Renal cortical epithelial cell (primary cell): ENCODE measurements at places on chromosomes 1 and 21.
A peak's percentile ranks its signal among the peaks of the same experiment; 100 is the strongest.

GRCh38 chr1:98323388-98323787 lies 338.1 kb upstream of the SNX7 start:
- DNase-seq, result peak; percentile 63

DNA sequence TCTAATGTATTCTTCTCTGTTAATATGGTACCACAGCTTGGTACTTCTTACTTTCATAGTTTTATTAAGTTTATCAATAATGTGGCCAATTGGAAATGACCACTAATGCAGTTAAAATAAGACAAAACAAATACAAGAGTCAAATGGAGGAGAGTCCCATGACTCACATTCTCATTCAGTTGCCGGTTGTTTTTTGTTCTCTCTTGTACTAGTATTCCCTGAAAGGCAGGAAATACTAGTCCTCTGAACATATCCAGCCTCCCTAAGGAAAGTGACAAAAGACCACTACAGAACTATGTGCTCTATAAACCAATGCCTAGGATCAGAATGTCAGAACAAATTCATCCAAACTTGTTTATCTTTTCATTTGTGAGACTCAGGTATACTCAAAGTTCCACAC lies 165.2 kb upstream of the SAMSN1 start:
- DNase-seq, result no peak

- no peak for DNase-seq
Observed at GRCh38 chr1:69076631-69077030, 491.1 kb upstream of the LRRC7 start.

- DNase-seq, result peak; percentile 93
Observed at GRCh38 chr1:14970115-14970798, 183.3 kb upstream of the TMEM51 start.

- no peak for DNase-seq
Observed at GRCh38 chr1:26016953-26017545, 4.5 kb upstream of the EXTL1 start.

DNA sequence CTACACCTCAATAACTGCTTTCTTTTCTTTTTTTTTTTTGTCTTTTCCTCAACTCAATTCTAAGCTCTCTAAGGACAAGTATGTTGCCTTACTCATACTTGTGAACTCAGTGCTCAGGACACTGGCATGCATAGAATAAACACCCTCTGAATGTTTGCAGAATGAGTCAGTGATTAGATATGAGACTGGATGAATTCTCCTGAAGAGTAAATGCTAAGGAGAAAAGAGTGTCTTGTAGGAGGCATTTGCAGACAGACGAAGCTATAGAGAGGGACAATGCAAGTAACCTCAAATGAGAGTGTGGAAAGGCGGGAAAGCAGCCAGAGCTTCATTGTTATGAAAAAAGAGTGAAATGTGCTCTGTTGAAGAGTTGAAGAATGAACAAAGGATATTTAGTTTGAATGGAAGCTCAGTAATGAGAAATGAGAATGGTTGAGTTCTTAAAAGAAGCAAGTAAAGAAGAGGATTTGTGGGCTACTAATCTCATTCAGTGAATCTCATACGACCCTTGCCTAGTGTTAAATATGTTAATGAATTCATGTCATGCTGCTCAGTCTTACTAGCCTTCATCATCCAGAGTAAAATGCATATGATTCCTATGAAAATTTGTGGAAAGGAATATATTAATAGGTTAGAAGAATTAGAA lies 166.1 kb upstream of the DPYD start:
- DNase-seq, result peak; percentile 99

- DNase-seq, result no peak
Observed at GRCh38 chr1:24498589-24498988, 4.0 kb upstream of the RCAN3 start.

- peak; percentile 53 for DNase-seq
Observed at GRCh38 chr1:15620155-15620545, 2.9 kb downstream of the DDI2 start.

GRCh38 chr1:86356247-86356646 lies 39.9 kb downstream of the ODF2L start:
- no peak for DNase-seq

DNA sequence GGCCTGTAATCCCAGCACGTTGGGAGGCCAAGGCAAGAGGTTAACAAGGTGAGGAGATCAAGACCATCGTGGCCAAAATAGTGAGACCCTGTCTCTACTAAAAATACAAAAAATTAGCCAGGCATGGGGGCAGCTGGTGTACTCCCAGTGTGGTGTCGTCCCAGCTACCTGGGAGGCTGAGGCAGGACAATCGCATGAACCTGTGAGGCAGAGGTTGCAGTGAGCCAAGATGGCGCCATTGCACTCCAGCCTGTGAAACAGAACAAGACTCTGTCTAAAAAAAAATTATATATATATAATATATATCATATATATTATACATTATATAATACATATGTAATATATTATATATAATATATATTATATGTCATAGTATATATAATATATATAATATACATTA lies 249.2 kb upstream of the TPTE start:
- DNase-seq, result peak; percentile 46

DNA sequence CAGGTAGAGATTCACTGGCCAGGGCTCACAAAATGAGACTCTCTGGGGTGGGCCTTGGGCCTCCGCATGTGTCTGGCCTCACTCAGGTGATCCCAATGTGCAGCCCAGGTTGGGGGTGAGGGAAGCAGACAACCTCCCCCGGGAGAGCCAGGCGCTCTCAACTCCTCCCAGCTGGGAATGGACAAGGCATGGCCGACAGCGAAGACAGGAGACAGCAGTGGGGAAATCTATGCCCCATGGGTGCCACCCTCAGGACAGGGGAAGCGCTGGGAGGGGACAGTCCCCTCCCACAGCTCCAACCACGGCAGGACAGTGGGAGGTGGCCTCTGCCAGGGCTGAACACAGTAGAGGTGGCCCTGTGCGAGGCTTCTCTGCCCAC lies 47.7 kb downstream of the PRDM15 start:
- no peak for DNase-seq

- DNase-seq, result no peak
Observed at GRCh38 chr21:28086861-28087581, 905.7 kb downstream of the LTN1 start.

DNA sequence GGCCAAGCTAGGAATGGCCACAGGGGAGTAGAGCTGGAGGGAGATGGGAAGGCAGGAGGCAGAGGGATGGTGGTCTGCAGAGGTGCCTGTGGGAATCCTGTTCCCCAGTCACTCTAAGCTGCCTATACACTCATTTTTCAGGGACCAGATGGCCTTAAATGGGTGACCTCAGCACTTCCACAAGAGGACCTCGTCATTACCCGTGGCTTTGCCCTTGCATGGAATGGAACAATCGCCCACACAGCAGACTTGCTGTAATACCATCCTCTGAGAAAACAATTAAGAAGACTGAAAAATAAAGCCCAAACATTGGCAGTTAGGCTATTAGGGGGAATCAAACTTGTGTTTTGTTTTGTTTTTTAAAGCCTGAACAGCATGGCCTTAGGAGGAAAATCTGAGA lies 12.9 kb upstream of the TNN start:
- no peak for DNase-seq

DNA sequence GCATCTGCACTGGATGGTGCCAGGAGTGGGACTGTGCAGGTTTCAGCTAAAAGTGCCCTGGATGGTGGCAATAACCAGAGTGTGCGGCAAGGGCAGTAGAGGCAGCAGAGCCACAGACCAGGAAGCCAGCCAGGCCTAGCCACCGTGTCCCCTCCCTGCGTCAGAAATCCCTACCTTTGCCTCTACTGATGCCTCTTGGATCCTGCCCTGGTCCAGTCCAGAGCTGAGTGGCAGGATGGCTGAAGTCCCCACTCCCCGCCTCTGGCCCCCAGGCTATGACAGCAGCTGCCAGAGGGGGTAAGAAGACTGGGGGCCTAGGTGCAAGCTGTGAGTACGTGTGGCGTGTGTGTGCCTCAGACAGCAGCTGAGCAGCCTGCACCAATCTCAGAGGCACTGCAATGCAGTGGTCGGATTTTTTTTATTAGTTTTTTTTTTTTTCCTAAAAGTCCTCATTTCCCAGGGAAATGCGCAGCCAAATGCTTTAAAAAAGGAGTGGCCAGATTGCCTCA lies 51.9 kb downstream of the SYT2 start:
- DNase-seq, result no peak

DNA sequence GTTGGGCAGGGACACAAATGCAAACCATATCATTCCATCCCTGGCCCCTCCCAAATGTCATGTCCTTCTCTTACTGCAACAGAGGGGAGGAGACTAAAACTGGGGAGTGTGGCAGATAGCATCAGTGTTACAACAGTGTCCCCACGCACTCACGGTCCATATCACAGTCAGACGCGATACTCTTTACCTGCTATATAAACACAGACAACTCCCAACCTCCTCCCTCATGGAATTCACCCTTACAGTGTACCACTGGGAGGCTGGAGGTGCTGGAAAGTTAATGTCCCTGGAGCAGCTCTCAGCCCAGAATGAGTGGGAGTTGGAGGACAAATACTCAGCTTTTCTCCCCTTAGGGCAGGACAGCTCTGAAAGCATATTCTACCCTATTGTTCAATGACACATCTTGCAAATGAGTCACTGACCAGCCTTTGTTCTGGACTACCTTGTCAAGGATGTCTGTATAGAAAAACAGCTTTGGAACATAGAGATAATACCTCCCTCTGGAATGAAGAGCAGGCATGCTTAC lies 445.9 kb downstream of the SETD4 start:
- DNase-seq, result peak; percentile 86

DNA sequence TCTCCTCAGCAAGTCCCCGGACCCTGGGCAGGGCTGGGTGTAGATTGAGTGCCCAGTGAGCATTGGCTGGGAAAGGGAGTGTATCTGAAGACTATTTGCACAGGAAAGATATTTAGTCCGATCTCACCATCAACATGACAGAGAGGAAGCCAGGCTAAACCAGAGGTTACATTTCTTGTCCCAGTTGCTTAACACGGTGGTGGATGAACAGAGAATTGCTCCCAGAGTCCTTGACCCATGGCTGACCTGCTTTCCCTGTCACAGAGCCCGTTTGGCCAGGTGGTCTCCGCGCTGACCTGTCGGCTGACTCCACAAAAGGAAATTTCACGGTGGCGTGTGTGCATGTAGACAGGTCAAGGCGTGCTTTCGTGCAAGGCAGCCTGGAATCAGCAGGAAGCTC lies 83.5 kb downstream of the BEND5 start:
- no peak for DNase-seq

- DNase-seq, result peak; percentile 86
Observed at GRCh38 chr1:24384251-24385090, 29.1 kb downstream of the STPG1 start.

DNA sequence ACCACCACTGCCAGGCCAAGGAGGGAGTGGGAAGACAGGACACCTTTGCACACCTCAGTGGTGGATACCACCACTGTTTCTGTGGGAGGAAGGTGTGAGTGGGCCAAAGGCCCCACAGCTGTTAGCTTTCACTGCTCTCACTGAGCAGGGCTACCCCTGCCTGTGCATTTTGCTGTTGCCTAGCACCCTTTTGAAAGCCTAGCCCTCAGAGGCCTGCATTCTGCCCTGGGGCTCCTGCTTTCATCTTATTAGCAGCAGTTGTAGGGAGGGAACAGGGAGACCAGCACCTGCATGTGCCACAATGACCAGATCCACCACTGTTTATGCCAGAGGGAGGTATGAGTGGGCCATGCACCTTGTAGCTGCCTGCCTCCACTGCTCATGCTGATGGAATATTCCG lies 110.9 kb upstream of the C21orf91 start:
- no peak for DNase-seq

DNA sequence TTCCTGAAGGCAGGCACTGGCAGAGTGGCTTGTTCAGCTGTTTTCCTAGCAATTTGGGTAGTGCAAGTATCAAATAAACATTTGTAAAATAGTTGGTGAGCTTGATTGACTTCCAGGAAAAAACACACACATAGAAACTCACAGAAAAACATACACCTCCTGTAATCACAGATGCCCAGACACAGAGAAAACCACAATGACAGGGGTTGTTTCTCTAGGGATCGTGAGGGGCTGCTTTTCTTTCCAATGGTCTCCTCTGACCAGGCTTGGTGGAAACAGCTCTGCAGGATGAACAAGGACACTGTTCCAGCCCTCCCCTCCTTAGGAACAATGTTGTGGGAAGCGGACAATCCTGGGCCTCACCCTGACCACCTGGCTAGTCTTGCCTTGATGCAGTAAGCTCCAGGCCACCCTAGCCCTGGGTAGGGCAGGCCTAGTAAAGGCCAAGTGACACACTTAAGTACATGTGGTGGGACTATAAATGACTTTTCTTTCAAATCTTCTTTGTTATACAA lies 142.5 kb upstream of the HMGB4 start:
- no peak for DNase-seq

DNA sequence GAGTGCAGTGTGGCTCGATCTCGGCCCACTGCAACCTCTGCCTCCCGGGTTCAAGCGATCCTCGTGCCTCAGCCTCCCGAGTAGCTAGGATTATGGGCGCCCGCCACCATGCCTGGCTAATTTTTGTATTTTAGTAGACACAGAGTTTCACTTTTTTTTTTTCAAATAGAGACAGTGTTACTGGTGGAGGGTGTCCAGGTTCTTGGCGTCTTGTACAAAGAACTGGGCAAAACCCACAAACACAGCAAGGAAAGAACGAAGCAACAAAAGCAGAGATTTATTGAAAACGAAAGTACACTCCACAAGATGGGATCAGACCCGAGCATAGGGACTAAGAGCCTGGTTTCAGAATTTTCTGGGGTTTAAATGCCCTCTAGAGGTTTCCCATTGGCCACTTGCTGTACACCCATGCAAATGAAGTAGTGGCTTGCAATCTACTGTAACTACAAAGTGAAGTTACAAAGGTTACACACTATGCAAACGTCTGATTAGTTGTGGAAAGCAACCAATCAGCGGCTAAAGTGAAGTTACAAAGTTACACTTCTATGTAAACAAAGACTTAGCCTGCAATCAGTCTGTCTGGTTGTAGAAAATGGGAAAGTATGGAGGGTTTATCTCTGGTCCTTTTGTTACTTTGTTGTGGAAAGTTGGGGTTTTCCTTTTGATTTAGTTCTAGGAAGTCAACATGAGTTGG lies 199.1 kb downstream of the DYRK1A start:
- no peak for DNase-seq

GRCh38 chr1:5684791-5685190 lies 307.4 kb downstream of the NPHP4 start:
- DNase-seq, result no peak

GRCh38 chr1:96075704-96076455 lies 645.7 kb upstream of the PTBP2 start:
- DNase-seq, result no peak

DNA sequence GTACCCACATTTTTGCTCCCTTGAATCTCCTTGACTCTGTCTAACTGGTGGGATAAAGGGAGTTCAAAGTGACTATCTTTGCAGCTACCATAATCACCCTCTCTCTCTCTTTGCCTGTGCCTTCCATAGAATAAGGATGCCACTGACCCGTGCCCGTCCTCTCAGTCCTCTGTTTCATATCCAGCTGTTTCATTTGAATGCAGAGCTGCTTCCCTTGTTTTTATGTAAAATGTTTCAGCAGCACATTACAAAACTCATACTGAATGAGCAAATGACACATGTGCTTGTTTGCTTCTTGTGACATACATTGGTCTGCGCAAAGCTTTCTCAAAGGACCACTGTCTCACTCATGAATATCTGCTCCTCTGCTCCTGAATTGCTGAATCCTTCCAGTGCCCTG lies 38.4 kb downstream of the CDC42 start:
- no peak for DNase-seq
